Upper lobe of left lung (tissue), 6 donors: ENCODE measurements at places on chromosomes 3 and 15. TPM values are rescaled to one million over a fixed set of nuclear protein-coding genes. Genes with fewer than 3 reads are reported as not detected.

The EIF4E3 gene
- total RNA-seq: 24.7 TPM

The SNRPN gene
- total RNA-seq: 88.3 TPM

DNA sequence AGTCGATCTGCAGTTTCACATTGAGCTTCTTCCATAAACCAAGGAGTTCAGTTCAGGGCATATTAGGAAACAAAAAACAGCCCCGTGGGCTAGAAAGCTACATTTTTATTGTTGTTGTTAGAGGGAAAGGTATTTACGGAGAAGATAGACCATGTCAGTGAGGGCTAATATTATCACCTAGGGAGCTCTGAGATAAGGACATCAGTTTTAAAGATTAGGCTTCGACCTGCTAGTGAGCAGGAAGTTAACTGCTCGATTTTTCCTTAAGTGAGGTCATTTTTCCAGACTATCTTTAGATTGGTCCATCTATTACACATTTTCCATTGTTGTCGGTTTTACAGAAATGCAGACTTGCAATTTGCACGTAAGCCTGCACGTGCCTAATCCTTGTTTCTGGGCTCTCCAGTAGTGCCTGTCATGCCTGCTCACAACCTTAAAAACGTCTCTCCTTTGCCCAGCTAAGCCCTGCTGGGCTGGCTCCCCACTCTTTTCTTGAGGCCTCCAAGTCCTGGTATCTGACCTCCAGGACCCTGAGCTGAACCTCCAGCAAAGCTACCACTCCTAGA lies 72.6 kb downstream of the MTHFS start:
- DNase-seq: no peak
- H3K27me3 ChIP-seq: no peaks in the 10 kb centered on the region
- H3K4me3 ChIP-seq: no peak overlapping the region
- no peaks in the 10 kb centered on the region for H3K36me3 ChIP-seq
- H3K4me1 ChIP-seq: no peaks in the 10 kb centered on the region

GRCh38 chr3:86420990-86421739 lies 569.8 kb downstream of the VGLL3 start:
- H3K4me3 ChIP-seq: no peak overlapping the region
- no peaks in the 10 kb centered on the region for H3K27me3 ChIP-seq
- no peaks in the 10 kb centered on the region for H3K4me1 ChIP-seq
- no peaks in the 10 kb centered on the region for H3K36me3 ChIP-seq
- no peak overlapping the region for H3K27ac ChIP-seq

DNA sequence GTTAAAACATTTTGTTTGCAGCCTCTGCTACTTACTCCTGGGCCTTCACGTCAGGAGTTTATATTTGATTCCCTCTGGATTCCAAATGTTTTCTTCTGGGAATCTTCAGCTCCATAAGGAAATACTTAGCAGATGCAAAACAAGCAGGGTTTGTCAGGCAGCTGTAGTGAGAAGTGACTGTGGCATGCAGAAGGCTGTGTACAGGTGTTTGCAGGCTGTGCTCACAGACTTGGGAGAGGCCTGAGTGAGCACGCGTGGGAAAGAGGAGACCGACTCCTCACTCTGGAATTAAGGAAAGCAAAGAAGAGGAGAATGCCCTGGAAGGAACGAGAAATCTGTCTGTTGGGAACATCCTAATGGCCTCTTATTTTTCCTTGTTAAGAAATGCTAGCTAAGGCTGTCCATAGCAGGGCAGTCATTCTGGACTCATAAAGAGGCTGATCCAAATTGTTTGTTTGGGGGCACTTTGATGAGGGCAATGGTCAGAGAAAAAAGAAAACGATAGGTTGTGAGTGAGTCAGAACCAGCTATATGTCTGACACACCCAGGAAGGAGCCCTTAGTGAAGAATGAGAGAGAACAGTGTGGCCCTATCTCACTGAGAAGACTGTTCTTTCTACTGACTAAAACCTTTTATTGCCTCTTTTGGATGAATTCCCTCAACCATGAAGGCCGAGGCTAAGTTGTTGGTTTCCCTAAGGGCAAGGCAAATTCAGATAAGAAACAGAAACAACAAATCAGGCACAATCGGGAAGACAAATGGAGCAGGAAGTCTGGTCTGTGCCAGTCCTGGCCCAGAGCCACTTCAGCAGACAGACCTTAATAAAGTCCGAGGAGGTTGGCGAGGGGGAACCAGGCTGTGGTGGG lies 82.6 kb downstream of the TGFBR2 start:
- no peaks in the 10 kb centered on the region for H3K27me3 ChIP-seq
- no peak overlapping the region for H3K4me3 ChIP-seq
- DNase-seq: no peak
- peaks cover 18% of the 10 kb centered on the region for H3K36me3 ChIP-seq
- H3K27ac ChIP-seq: peak overlapping the region; percentile 80
- H3K4me1 ChIP-seq: peaks cover 89% of the 10 kb centered on the region

The LTF gene
- 9.6 TPM for total RNA-seq

The GOLGA6L7 gene
- total RNA-seq: not detected

The TERC gene
- 19.7 TPM for total RNA-seq

The MRAS gene
- total RNA-seq: 35.7 TPM

GRCh38 chr3:196108075-196108743 lies 26.3 kb upstream of the TFRC start:
- no peak overlapping the region for H3K27ac ChIP-seq
- no peaks in the 10 kb centered on the region for H3K36me3 ChIP-seq
- no peak overlapping the region for H3K4me3 ChIP-seq
- no peaks in the 10 kb centered on the region for H3K27me3 ChIP-seq
- no peaks in the 10 kb centered on the region for H3K4me1 ChIP-seq

The TRNT1 gene
- total RNA-seq: 9.2 TPM

- peak overlapping the region; percentile 58 for H3K27ac ChIP-seq
- peaks cover 21% of the 10 kb centered on the region for H3K4me1 ChIP-seq
- H3K27me3 ChIP-seq: no peaks in the 10 kb centered on the region
- no peak overlapping the region for H3K4me3 ChIP-seq
- peaks cover 4% of the 10 kb centered on the region for H3K36me3 ChIP-seq
These were observed 7.6 kb downstream of the XXYLT1 start for GRCh38 chr3:195263193-195263924.

GRCh38 chr3:194957743-194958240 lies 272.1 kb downstream of the FAM43A start:
- no peak overlapping the region for H3K27ac ChIP-seq
- no peaks in the 10 kb centered on the region for H3K27me3 ChIP-seq
- peak; percentile 38 for DNase-seq
- peaks cover 4% of the 10 kb centered on the region for H3K4me1 ChIP-seq
- no peak overlapping the region for H3K4me3 ChIP-seq

DNA sequence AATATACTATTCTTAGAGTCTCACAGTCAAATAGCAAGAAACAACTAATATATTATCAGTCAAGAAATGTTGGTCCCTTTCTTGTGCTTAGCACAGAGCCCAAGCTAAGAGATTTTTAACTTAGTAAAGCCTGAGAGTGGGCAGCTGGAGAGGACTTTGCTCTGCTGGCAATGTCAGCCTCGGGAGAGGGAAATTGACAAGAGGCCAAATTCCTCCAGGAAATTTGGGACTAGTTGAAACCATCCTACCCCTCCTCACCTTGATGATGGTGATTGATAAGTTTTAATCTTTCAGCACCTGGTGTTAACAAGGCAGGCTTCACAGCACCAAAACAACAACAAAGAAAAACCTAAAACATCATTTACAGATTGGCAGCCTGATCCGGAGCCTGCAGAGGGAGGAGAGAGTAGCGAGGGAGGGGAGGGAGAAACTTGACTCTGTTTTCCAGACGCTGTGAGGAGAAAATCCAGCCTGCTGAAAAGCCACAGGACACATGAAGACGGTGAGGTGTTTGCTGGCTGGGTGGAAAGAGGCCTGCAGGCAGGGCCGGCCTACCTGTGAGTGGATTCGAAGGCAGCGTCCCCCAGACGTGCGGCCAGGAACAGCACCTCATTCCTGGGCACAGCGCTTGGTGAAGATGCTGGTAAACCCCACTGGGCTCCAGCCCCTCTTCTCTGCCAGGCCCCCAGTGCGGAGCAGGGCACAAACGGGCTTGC lies 150.9 kb downstream of the LRRC28 start:
- no peaks in the 10 kb centered on the region for H3K27me3 ChIP-seq
- DNase-seq: peak; percentile 38
- no peaks in the 10 kb centered on the region for H3K36me3 ChIP-seq
- H3K27ac ChIP-seq: peak overlapping the region; percentile 84
- H3K4me1 ChIP-seq: peaks cover 11% of the 10 kb centered on the region
- no peak overlapping the region for H3K4me3 ChIP-seq

DNA sequence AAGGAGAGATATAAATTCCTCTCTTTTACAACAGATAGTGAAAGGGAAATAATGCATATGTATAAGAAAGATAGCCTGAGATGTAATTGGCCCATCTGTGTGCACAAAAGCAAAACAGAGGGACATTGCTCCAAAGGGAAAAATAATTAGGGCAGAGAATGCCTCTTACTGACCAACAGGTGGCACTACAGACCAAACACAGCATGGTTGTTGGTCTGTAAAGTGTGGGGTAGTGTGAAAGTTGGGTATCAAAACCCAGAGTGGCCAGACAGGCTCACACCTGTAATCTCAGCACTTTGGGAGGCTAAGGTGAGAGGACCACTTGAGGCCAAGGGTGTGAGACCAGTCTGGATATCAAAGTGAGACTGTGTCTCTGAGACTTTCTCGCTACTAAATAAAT lies 4.5 kb upstream of the TLNRD1 start:
- no peak for DNase-seq
- no peaks in the 10 kb centered on the region for H3K36me3 ChIP-seq
- no peaks in the 10 kb centered on the region for H3K27me3 ChIP-seq
- no peak overlapping the region for H3K4me3 ChIP-seq
- no peak overlapping the region for H3K27ac ChIP-seq

DNA sequence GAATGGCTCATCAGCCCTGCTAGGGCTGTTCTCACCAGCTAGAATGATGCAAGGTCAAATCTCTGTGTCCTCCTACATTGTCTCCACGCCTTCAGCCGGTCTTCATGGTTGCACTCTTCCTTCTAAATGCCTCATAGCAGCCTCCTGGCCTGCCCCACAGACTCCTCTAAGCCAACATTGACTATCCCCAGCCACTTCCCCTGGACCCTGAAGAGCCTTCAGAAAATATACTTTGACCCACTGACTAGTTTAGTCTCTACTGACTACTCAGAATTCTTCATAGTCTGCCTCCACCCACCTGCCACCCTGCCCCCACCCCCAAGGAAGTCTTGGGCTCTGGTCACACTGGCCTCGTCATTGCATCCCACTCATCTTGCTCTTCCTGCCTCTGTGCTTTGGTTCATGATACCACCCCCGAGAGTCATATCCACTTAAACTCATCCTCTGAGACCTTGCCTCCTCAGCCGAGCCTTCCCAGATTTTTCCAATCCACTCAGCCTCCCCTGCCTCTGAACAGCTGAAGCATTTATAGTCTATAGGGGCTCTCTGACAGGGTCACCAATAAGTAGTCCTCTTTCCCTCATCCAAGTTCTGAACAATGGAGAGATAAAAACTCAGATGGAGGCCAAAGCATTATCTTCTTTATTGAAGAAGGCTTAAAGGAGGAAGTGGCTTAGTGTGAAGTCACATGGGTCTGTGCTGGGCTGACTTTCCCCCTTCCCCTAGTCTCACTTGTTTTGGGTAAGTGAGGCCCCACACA lies 9.5 kb upstream of the DOCK3 start:
- no peaks in the 10 kb centered on the region for H3K4me1 ChIP-seq
- no peaks in the 10 kb centered on the region for H3K27me3 ChIP-seq
- no peak overlapping the region for H3K27ac ChIP-seq
- no peak overlapping the region for H3K4me3 ChIP-seq
- no peaks in the 10 kb centered on the region for H3K36me3 ChIP-seq
